ENCODE measurements at places on chromosomes 3 and 15.

GRCh38 chr3:28745916-28746617 lies 397.4 kb upstream of the AZI2 start:
- DNase-seq: no peak

- no peak for DNase-seq
Observed at GRCh38 chr15:58447271-58448010, 15.7 kb downstream of the LIPC start.

DNA sequence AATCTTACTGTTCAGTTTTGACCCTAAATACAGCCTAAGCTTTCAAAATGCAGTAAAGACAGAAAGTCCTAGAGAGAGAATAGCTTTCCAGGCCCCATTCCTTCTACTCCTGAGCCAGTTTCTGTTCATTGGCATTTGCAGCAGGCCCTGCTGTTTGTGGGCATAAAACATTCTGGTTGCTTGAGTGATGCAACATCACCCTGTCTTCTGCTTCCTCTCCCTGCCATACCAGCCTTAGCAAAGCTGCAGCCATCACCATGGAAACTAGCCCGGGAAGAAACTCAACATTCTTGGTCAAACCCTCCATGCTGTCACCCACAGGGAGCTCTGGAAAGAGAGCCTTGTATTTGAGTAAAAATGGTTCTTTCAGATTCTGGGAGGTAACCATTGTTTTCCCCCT lies 325.7 kb downstream of the MAGI1 start:
- no peak for DNase-seq

GRCh38 chr15:43143203-43143941 lies 10.0 kb downstream of the TMEM62 start:
- no peak for DNase-seq

- no peak for DNase-seq
Observed at GRCh38 chr15:81115054-81115939, 18.8 kb upstream of the CFAP161 start.

DNA sequence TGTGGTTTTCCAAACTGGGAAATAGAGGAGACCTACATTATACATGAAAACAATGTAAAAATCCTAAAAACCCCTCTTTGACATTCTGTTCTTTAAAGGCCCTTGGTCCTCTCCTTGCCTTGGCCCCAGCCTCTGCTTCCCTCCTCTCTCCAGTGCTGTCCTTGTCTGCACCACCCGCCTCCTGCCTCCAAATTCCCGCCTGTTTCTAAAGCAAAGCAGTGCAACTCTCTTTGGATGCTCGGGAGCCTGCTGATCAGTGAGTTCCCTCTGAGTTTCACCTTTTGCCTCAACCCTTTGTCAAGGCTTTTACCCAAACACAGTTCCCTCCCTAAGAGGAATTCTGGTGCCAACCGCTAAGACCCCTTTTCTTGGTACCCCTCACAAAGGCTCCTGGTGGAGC lies 8.0 kb downstream of the ANKDD1A start:
- no peak for DNase-seq

DNA sequence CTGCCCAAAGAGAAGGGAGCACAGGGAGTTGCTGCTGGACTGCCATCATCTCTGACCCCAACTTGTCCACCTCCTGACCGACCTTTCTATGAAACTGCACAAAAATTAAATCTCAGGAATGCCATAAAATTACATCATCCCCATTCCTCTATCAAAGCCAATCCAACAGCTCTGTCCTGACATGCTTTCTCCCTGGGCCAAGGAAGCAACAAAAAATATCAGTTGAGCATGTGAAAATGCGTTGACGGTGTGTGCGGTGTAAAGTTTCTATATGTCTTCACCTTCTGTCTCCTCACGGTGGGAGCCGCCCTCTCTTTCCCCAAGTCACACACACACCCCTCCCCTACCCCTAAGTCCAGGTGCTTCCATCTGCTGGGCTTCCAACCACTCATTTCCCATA lies 3.6 kb upstream of the ZNF774 start:
- no peak for DNase-seq

DNA sequence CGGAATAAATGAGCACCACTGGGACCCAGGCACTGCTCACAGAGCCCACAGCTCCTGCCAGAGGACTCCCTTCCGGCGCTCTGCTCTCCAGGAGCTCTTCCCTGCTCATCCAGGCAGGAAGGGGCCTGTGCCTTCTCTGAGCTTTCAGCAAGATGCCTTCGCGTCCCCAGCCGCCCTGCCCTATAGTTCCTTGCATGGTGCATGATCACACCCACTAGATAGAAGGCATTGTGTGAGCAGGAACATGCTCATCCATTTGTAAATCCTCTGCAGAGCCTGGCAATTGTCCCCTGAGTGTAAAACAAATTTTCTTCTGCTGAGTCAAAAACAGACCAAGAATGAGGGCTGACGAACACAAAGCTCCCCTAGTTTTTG lies 181.6 kb downstream of the MEGF11 start:
- no peak for DNase-seq

- DNase-seq: no peak
Observed at GRCh38 chr15:49637857-49638256, 17.0 kb downstream of the DTWD1 start.

GRCh38 chr3:184538666-184539431 lies 22.7 kb upstream of the EPHB3 start:
- DNase-seq: no peak

DNA sequence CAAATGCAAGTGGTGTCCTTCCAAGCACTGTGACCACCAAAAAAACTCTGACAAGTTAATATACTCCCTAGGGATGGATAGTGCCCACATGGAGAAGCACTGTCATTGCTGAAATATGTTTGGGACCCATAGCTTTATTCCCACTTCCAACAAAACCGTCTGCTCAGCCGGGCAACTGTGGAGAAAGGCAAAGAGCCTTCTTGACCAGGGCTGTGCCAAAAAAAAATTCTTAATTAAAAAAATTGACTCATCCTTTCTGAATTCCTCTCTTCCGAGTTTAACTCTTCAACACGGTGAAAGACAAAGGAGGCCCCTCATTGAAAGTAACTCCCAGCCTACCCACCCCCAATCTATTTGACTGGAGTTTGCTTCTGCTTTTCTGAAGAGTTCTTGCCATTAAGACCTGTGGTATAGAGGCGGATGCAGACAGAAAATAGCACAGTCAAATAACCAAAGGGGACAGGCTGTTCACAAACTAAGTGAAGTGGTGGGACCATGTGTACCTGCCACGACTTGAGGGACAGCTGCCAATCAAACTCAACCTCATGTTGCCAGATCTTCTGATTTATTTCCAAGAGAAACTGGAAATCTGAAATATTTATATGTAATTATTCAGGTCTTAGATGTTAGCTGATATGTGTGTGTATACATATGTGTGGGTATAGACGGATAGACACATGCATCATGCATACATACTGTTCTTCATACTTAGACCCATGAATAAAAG lies 135.4 kb upstream of the PFN2 start:
- no peak for DNase-seq

DNA sequence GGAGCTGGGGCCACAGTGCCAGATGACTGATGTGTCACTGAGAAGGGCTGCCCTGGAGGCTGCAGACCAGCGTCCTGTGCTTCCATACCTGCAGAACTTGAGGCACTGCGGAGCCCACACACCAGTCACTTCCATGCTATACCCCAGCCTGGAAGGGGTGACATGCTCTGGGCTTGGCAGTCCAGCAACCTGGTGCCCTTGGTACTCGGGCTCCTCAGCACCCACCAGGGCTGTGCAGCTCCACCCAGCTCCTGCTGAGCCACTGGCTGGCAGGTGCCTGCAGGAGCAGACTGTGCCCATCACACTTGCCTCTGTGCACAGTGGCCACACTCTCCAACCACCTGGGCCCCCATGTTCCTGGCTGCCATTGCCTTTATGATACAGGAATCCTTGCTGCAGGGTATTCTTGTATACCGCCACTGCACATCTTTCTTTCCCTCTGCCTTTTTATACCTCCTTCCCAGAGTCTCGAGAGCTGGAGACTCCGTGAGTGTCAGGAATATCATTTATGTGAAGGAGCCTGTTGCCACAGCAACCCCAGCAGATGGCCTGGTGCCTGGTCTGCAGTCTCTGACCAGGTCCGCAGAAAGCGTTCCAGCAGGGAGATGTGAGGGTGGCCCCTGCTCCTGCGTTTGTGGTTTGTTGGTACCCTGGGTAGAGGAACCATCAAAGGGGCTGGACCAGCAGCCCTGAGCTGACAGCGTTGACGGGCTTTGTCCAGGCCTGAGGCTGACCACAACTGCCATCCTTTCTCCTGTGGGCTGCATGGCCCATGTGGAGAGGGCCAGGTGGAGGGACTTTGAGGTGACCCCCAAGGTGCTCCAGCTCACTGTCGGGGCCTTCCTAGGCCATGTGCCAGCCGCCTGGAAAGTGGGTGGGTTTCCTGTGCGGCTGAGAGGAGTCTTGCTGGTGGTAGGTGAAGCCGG lies 93.4 kb upstream of the PLXNA1 start:
- no peak for DNase-seq

- peak; percentile 78 for DNase-seq
Observed at GRCh38 chr3:114152519-114153151, 26.2 kb downstream of the DRD3 start.

- no peak for DNase-seq
Observed at GRCh38 chr15:35218215-35218614, 133.1 kb upstream of the NANOGP8 start.

- DNase-seq: no peak
Observed at GRCh38 chr3:54632326-54632665, 295.6 kb downstream of the LRTM1 start.

- DNase-seq: no peak
Observed at GRCh38 chr3:197367081-197367780, 68.8 kb upstream of the DLG1 start.

GRCh38 chr3:45642731-45643152 lies 46.5 kb upstream of the SACM1L start:
- no peak for DNase-seq

GRCh38 chr3:9951962-9952805 lies at the start of gene PRRT3:
PRRT3 (minus strand) TSS chr3:9952408; CDS start chr3:9950115, 2,293 bp downstream.
- DNase-seq: peak; percentile 41

GRCh38 chr3:89426060-89426459 lies 318.6 kb downstream of the EPHA3 start:
- DNase-seq: no peak

- no peak for DNase-seq
Observed at GRCh38 chr3:177597311-177598096, 400.2 kb upstream of the TBL1XR1 start.

- DNase-seq: no peak
Observed at GRCh38 chr15:64800476-64800875, 25.0 kb downstream of the PIF1 start.

GRCh38 chr3:114904633-114905032 lies 242.5 kb downstream of the ZBTB20 start:
- no peak for DNase-seq

DNA sequence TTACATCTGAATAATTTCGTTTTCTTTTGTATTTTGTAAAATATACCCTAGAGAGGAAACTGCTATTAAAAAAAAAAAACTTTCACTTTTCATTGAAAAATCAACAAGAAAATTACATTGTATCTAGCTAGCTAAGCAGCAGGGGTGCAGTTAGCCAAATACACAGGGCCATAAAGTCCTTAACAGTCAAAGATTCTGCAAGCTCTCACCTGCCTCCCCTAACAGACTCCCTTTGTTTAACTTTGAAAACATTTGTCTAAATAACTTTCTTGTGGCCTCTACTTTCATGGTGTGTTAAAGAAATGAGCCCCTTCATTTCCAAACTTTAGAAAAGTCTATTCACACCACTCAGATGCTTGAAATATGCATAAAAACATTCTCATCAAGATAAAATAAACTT lies 23.3 kb downstream of the CBLB start:
- no peak for DNase-seq

DNA sequence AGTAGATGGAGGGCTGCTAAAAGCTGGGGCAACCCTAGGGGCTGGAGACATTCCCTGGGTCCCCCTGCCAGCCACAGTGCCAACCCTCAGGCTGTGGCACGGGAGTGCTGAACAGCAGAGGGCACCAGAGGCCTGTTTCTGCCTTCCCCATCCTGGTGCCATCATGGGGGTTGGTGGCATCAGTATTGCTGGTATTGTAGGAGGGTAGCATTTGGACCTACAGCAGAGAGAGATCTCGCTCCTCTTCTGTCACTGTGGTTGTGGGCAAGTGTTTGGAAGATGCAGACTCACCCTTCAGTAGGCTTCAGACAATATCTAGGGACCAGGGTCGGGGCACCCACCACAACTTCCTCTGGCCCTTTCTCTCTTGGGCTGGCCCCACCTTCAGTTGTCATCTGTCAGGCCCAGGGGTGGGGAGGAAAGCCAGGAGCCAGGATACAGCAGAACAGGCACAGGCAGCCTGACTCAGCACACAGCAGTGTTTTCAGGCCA lies 123.5 kb downstream of the RPLP1 start:
- DNase-seq: peak; percentile 55

DNA sequence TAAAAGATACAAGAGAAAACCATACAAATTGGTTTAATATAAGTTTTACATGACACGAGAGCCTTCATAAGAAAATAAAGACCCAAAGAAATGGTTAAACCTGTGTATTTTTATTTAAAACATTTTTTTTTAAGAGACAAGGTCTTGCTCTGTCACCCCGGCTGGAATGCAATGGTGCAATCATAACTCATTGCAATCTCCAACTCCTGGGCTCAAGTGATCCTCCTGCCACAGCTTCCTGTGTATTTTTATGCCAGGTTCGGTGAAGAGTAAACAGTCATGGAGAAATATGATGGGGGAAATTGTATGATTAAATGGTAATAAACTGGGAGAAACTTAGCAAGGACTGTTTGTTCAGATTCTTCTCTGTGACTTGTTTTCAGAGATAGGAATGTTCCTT lies 441.0 kb downstream of the TUSC7 start:
- DNase-seq: no peak

GRCh38 chr3:13411186-13411860 lies 8.8 kb downstream of the NUP210 start:
- DNase-seq: no peak

DNA sequence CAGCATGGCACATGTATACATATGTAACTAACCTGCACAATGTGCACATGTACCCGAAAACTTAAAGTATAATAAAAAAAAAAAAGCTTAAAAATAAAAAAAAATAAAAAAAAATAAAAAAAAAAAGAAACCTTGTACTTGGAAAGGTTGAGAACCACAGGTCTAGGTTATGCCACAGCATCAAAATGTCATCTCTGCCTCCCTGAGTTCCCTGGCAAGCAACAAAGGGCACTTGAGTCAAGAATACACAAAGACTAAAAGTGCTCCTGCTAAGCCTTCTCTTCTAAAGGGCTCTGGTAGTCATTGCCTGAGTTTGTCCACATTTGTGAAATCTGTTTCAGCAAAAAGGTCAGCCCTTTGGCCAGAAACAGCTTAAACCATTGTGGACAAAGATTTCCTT lies 395.8 kb upstream of the CCDC54 start:
- DNase-seq: no peak

Data from naive thymus-derived CD4-positive, alpha-beta T cell (primary cell).